Cardiac septum (tissue), 1 donor: ENCODE measurements at places on chromosomes 7 and 10. TPM values are rescaled to one million over a fixed set of nuclear protein-coding genes. Genes with fewer than 3 reads are reported as not detected.

Gene RTKN2
- total RNA-seq: 0.03 TPM

Gene OPALIN
- total RNA-seq: not detected

Gene GALNT11
- 25.6 TPM for total RNA-seq

Gene ELAPOR2
- 8.9 TPM for total RNA-seq

Gene RNLS
- 10.4 TPM for total RNA-seq

Gene SPDYE2B
- not detected for total RNA-seq

Gene ARHGEF35
- 0.57 TPM for total RNA-seq

Gene JAKMIP3
- total RNA-seq: 1.5 TPM

Gene GRM3
- 0.22 TPM for total RNA-seq

Gene FAM24B
- total RNA-seq: 0.43 TPM

Gene CPN1
- total RNA-seq: not detected

GRCh38 chr10:74669210-74669609 lies 157.2 kb upstream of the KAT6B start:
- no peak for DNase-seq

- DNase-seq: no peak
These were observed 42.4 kb upstream of the NANOS1 start for GRCh38 chr10:118986815-118987790.

DNA sequence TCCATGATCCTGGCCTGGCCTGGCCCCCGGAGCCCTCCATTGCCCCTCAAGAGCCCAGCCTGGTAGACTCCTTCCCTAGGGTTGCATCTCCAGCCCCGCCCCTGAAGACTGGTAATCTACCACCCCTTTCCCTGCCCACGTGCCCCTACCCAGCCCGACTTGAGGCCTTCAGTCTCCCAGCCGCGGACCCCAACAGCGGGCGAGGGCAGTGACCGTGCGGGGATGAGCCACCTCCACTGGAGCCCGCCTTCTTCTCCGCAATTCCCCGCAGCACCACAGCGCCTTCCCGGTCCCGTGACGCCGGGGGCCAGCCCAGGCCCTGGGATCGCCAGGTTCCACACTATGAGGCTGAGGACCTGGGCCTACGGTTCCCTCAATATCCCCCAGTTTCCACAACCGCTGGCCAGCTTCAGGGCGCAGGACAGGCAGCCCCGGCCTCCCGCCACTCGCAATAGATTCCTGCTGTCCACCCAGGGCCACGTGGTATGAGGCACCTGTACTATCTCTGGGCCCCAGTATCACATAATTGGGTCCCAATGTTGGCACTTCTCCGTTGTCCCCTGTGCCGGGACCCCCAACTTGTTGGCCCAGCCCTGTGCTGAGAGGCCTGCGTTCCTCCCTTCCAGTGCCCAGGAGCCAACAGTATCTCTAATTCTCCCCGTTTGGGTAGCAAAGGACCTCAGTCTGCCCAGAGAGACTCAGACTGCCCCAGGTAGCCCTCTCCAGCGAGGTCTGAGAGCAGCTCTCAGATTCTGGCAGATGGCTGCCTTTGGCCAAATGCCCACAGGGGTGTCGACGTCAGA lies 1.1 kb upstream of the GPRIN2 start:
- peak; percentile 77 for DNase-seq

- DNase-seq: no peak
These were observed 251.1 kb downstream of the INHBA start for GRCh38 chr7:41451826-41452225.

GRCh38 chr10:101053516-101053915 lies 8.3 kb upstream of the KAZALD1 start:
- no peak for DNase-seq

DNA sequence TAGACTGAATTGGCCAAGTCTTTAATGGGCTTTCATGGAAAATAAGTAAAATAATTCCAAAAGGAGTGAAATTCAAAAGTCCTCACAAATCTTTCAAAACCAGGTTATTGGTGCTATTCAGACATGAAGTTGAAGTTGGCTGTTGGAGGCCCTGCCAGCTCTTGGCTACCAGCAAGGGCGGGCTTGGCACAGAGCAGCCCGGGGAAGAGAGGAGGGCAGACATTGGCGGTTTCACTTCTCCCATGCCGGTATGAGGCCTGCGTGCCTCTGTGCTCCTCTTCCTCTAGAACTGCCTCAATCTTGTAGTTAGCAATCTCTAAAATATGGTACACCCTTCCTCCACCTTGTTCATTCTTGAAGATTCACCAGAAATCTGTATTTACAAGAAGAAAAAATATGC lies 16.4 kb upstream of the NPS start:
- DNase-seq: no peak

- no peak for DNase-seq
These were observed 823.5 kb downstream of the GRID1 start for GRCh38 chr10:85542936-85543730.

- DNase-seq: no peak
These were observed 2.9 kb downstream of the POLM start for GRCh38 chr7:44079331-44080021.

- no peak for DNase-seq
These were observed 156.5 kb downstream of the UBE2H start for GRCh38 chr7:129796186-129796775.

GRCh38 chr7:131321656-131322055 lies 6.0 kb upstream of the MKLN1 start:
- DNase-seq: no peak
